ENCODE measurements at places on chromosomes 4 and X. TPM values are rescaled to one million over a fixed set of nuclear protein-coding genes. Genes with fewer than 3 reads are reported as not detected.

MFAP3L gene
- polyA plus RNA-seq, result 1.8 TPM

JAKMIP1 gene
- 0.22 TPM for polyA plus RNA-seq

TKTL2 gene
- not detected for polyA plus RNA-seq

NRK gene
- polyA plus RNA-seq, result 6.0 TPM

CXorf49 gene
- polyA plus RNA-seq, result not detected

LAS1L gene
- polyA plus RNA-seq, result 43.9 TPM

RBM47 gene
- polyA plus RNA-seq, result 24.9 TPM

VCX2 gene
- polyA plus RNA-seq, result not detected

PPP1R2C gene
- not detected for polyA plus RNA-seq

TMPRSS11B gene
- polyA plus RNA-seq, result 0.16 TPM

C4orf50 gene
- polyA plus RNA-seq, result 0.03 TPM

TEX11 gene
- polyA plus RNA-seq, result not detected

RADX gene
- 9.4 TPM for polyA plus RNA-seq

RASGEF1B gene
- polyA plus RNA-seq, result 7.0 TPM

NLRP2B gene
- 0.08 TPM for polyA plus RNA-seq

SSX1 gene
- polyA plus RNA-seq, result not detected

PRSS12 gene
- polyA plus RNA-seq, result 48.2 TPM

REPS2 gene
- 14.0 TPM for polyA plus RNA-seq

UGT8 gene
- polyA plus RNA-seq, result 10.3 TPM

ATP1B4 gene
- polyA plus RNA-seq, result 7.7 TPM

SPON2 gene
- polyA plus RNA-seq, result 6.9 TPM

INTU gene
- 22.8 TPM for polyA plus RNA-seq

LEF1 gene
- polyA plus RNA-seq, result 21.7 TPM

SLITRK4 gene
- 2.4 TPM for polyA plus RNA-seq

CCDC110 gene
- polyA plus RNA-seq, result 2.2 TPM

GYG2 gene
- 13.1 TPM for polyA plus RNA-seq

SEPTIN6 gene
- polyA plus RNA-seq, result 35.4 TPM

BTC gene
- polyA plus RNA-seq, result 5.3 TPM

PFKFB1 gene
- 0.32 TPM for polyA plus RNA-seq

FDCSP gene
- polyA plus RNA-seq, result not detected

Data from right lung (tissue), 10 donors.